Gastrocnemius medialis (tissue), 4 donors: ENCODE measurements at places on chromosomes 7 and 10.

DNA sequence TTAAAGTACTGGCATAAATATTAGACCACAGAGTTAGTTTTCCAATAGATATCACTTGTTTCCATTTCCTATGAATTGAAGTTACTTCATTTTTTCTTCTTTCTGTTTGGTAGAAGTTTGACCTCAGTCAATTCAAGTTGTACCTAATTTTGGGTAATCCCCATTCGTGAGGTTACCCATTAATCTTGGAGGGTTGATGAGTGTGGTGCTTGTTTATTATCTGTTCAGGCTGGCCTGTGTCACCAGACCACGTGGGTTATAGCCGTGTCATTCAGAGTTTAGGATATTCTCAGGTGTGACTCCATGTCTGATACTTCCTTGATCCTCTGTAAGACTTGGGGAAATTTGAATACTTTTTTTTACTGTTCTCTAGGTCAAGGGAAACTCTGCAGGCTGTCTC lies 133.9 kb upstream of the TPK1 start:
- H3K27ac ChIP-seq: no peak overlapping the region
- H3K27me3 ChIP-seq: no peaks in the 10 kb centered on the region
- H3K36me3 ChIP-seq: no peaks in the 10 kb centered on the region
- H3K4me1 ChIP-seq: no peaks in the 10 kb centered on the region
- no peak for DNase-seq

GRCh38 chr10:2117641-2118040 lies 380.3 kb upstream of the ADARB2 start:
- H3K27me3 ChIP-seq: no peaks in the 10 kb centered on the region
- H3K27ac ChIP-seq: no peak overlapping the region
- DNase-seq: no peak

- no peak overlapping the region for H3K27ac ChIP-seq
- H3K27me3 ChIP-seq: no peaks in the 10 kb centered on the region
- H3K4me3 ChIP-seq: no peak overlapping the region
- no peak for DNase-seq
Observed at GRCh38 chr10:100993986-100994708, 5.5 kb upstream of the LZTS2 start.

DNA sequence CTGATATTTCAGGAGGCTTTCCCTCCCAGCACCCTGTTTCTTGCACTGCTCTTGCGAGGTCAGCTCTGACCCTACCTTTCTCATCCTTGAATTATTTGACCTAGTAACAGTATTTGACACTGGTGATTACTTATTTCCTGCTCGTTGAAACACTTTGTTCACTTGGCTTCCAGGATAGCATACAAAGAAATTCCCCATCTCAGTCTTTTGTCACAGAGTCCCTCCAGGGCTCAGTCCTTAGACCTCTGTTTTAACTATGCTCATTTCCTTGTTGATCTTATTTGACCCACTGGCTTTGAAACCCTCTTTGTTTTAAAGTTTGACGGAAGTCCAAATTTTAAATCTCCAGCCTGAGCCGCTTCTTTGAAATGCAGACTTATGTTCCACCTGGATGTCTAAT lies 29.9 kb downstream of the BMPR1A start:
- no peak for DNase-seq
- no peak overlapping the region for H3K4me3 ChIP-seq
- peaks cover 49% of the 10 kb centered on the region for H3K4me1 ChIP-seq
- no peaks in the 10 kb centered on the region for H3K27me3 ChIP-seq

- no peaks in the 10 kb centered on the region for H3K4me1 ChIP-seq
- peaks cover 3% of the 10 kb centered on the region for H3K36me3 ChIP-seq
- DNase-seq: no peak
- H3K27ac ChIP-seq: no peak overlapping the region
Observed at GRCh38 chr10:110129490-110129889, 77.9 kb upstream of the MXI1 start.

GRCh38 chr10:77545585-77545984 lies 92.0 kb downstream of the KCNMA1 start:
- peak overlapping the region; percentile 93 for H3K27ac ChIP-seq
- no peaks in the 10 kb centered on the region for H3K27me3 ChIP-seq
- no peak for DNase-seq
- no peak overlapping the region for H3K4me3 ChIP-seq
- H3K4me1 ChIP-seq: peaks cover 53% of the 10 kb centered on the region

GRCh38 chr10:132590752-132591121 lies 53.1 kb downstream of the INPP5A start:
- peak overlapping the region; percentile 77 for H3K27ac ChIP-seq
- H3K4me3 ChIP-seq: no peak overlapping the region
- peaks cover 92% of the 10 kb centered on the region for H3K4me1 ChIP-seq
- H3K36me3 ChIP-seq: no peaks in the 10 kb centered on the region
- no peak for DNase-seq
- no peaks in the 10 kb centered on the region for H3K27me3 ChIP-seq

- H3K27ac ChIP-seq: no peak overlapping the region
- H3K36me3 ChIP-seq: no peaks in the 10 kb centered on the region
- no peaks in the 10 kb centered on the region for H3K4me1 ChIP-seq
- DNase-seq: no peak
Observed at GRCh38 chr10:14625192-14625631, 149.5 kb downstream of the FAM107B start.

- no peak for DNase-seq
- H3K4me1 ChIP-seq: peaks cover 3% of the 10 kb centered on the region
- H3K4me3 ChIP-seq: no peak overlapping the region
- H3K27ac ChIP-seq: no peak overlapping the region
- H3K36me3 ChIP-seq: peaks cover 38% of the 10 kb centered on the region
Observed at GRCh38 chr7:44979481-44980392, 922 bp upstream of the MYO1G start.

DNA sequence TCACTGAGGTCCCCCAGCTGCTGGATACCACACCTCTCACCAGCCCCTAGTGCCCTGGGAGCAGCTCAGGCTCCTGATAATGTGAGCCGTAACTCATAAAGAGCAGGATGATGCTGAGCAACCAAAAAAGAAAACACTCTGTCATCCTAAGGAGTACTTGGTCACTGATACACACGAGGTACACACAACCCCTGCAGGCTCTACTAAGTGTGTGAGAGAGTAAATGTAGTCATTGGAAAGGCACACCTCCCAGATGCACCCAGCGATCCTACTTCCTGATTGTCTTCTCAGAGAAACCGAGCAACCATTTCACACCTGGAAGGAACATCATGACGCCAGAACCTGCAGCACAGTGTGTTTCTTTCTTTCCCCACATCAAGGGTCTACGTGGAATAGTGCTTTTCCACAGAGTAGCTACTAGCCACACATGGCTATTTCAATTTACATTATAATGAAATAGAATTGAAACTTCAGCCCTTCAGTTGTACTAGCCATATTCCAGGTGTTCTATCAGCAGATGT lies 34.2 kb downstream of the FIGNL1 start:
- no peaks in the 10 kb centered on the region for H3K27me3 ChIP-seq
- H3K36me3 ChIP-seq: no peaks in the 10 kb centered on the region
- no peaks in the 10 kb centered on the region for H3K4me1 ChIP-seq
- H3K27ac ChIP-seq: no peak overlapping the region

- DNase-seq: peak; percentile 83
- H3K4me1 ChIP-seq: peaks cover 49% of the 10 kb centered on the region
- H3K36me3 ChIP-seq: no peaks in the 10 kb centered on the region
Observed at GRCh38 chr7:116271963-116272886, 61.9 kb downstream of the TES start.

- no peaks in the 10 kb centered on the region for H3K36me3 ChIP-seq
- no peaks in the 10 kb centered on the region for H3K4me1 ChIP-seq
- H3K27ac ChIP-seq: no peak overlapping the region
- no peak for DNase-seq
- H3K4me3 ChIP-seq: no peak overlapping the region
Observed at GRCh38 chr7:32066441-32066840, 3.8 kb downstream of the PDE1C start.

- H3K4me1 ChIP-seq: no peaks in the 10 kb centered on the region
- H3K27me3 ChIP-seq: no peaks in the 10 kb centered on the region
- H3K27ac ChIP-seq: no peak overlapping the region
- DNase-seq: no peak
- H3K36me3 ChIP-seq: no peaks in the 10 kb centered on the region
Observed at GRCh38 chr7:95863-96260, 96.5 kb upstream of the FAM20C start.

DNA sequence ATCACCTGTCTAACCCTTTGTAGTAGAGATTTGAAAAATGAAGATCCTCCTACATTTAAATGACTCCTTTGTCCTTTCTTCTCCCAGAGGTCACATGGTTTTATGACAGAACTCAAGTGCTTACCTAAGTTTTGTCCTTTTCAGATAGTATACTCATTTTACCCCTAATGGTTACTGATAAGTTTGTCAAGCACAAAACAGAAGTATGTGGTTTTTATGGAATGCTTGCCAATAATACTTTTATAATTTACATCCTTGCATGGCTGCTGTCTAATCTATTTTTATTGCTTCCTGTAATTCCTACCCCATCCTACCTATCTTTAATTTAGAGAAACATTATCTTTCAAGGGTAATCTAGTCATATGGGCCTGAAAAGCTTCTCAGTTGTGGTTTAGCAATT lies 37.5 kb downstream of the HELLS start:
- no peaks in the 10 kb centered on the region for H3K27me3 ChIP-seq
- no peak for DNase-seq
- H3K4me1 ChIP-seq: no peaks in the 10 kb centered on the region
- H3K36me3 ChIP-seq: no peaks in the 10 kb centered on the region

DNA sequence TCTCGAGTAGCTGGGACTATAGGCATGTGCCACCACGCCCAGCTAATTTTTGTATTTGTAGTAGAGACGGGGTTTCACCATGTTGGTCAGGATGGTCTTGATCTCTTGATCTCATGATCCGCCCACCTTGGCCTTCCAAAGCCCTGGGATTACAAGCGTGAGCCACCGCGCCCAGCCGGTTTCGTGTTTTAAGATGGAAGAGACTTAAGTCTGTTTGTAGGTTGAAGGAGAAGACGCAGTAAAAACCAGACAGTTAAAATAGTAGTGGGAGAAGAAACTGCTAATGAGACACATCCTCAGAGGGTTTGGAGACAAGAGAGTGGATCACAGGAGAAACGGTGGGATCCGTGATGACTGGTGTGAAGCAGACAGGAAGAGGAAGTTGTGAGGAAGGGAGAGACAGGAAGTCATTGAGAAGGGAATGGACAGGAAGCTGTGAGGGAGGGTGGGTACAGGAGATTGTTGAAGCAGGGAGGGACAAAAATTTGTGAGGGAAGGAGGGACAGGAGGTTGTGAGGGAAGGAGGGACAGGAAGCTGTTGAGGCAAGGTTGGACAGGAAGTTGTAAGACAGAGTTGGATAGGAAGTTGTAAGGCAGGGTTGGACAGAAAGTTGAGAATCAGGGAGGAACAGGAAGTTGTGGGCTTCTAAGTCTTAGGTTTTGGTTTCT lies 115.5 kb downstream of the WDFY4 start:
- H3K36me3 ChIP-seq: no peaks in the 10 kb centered on the region
- no peaks in the 10 kb centered on the region for H3K27me3 ChIP-seq
- H3K4me1 ChIP-seq: peaks cover 9% of the 10 kb centered on the region
- H3K27ac ChIP-seq: peak overlapping the region; percentile 28

- H3K36me3 ChIP-seq: no peaks in the 10 kb centered on the region
- no peaks in the 10 kb centered on the region for H3K27me3 ChIP-seq
- H3K4me3 ChIP-seq: no peak overlapping the region
- no peak overlapping the region for H3K27ac ChIP-seq
- no peak for DNase-seq
Observed at GRCh38 chr7:128117691-128118090, 86.5 kb upstream of the LRRC4 start.

DNA sequence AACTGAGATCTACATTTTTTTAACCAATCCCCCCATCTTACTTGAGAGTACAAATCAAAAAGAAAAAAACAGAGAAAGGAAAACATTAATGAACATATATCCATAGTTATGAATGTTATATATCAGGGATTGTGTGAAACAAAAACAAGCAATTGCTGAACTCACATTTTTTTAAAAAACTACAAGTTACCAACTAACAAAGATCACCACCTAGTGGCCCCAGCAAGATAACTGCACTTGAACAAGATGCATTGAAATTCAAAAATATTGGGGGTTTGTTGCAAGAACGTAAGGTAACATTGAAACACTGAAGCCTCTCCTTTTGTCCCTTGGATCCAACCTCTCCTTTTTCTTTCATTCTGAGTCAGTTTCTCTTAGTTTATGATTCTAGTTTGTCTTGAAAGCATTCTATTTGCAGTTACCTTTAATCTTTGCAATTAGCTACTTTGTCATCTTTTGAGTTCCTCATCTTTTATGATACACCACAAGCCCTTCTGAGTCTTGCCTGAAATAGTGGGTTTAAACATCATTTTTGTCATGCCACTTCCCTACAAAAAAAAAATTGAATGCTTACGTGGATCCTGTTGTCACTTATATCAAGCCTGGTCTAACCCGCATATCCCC lies 87.3 kb upstream of the TES start:
- H3K36me3 ChIP-seq: no peaks in the 10 kb centered on the region
- no peak overlapping the region for H3K4me3 ChIP-seq
- DNase-seq: no peak
- no peaks in the 10 kb centered on the region for H3K27me3 ChIP-seq

GRCh38 chr10:79431428-79431827 lies 14.0 kb downstream of the ZCCHC24 start:
- H3K4me1 ChIP-seq: peaks cover 44% of the 10 kb centered on the region
- H3K4me3 ChIP-seq: no peak overlapping the region
- peaks cover 18% of the 10 kb centered on the region for H3K36me3 ChIP-seq
- H3K27ac ChIP-seq: peak overlapping the region; percentile 98
